Left colon (tissue), 2 donors: ENCODE measurements at places on chromosomes 1 and 21. TPM values are rescaled to one million over a fixed set of nuclear protein-coding genes. Genes with fewer than 3 reads are reported as not detected.

DNA sequence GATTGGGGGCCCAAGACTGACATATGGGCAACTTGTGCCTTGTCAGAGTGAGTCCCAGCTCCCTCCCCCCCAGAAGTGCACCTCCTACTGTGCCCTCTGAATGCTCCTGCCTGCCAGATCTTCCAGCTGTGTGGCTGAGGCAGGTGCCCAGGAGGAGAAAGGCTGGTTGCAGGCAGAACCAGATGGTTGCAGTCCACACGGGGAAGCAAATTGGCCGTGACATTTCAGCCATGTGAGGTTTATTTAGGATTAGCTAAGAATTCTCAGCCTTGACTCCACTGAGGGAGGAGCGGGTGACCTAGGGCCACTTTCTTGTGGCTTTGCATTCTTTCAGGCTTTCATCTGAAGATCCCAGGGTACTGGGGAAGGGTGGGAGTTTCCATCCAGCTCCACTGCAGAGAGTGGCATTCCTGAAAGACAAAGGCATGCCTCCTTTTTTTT, 33.8 kb downstream of the PEX14 start:
- no peak for DNase-seq

HPDL gene
- 11.4 TPM for total RNA-seq

RAD54L gene
- total RNA-seq, result 7.4 TPM

DNA sequence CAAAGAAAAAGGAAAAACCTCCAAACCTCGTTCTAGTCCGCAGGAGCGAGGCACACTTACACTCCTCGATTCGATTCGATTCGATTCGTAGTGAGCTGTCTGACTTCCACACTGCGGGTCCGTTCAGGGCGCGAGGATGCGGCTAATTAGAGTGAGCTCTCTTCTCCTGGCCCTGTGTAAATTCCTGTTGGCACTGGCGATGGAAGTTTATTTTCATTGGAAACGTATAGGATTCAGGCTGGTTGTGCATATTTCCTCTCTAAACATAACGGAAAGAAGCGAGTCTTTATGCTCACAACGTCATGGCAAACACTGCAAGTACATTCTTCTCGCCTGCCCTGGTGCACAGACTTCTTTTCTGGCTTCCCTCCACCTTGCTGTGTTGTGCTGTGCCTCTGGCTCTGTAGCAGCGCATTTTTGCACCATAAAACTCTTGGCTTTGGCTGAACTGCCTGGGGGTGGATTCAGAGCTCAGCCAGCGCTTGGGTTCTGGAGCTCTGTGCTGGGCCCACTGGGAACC, 2.7 kb downstream of the HUNK start:
- DNase-seq, result no peak

UQCRHL gene
- 2.6 TPM for total RNA-seq

GRCh38 chr1:221839782-221840395, 98.0 kb upstream of the DUSP10 start:
- no peak for DNase-seq

GRCh38 chr1:96741335-96741734, 19.8 kb downstream of the PTBP2 start:
- DNase-seq, result no peak

- DNase-seq, result no peak
Observed at GRCh38 chr1:223258751-223259198, 105.2 kb downstream of the SUSD4 start.

RCAN1 gene
- total RNA-seq, result 91.3 TPM

DNAJC28 gene
- 4.0 TPM for total RNA-seq

- DNase-seq, result no peak
Observed at GRCh38 chr1:191760016-191760415, 398.2 kb upstream of the RGS18 start.

DNA sequence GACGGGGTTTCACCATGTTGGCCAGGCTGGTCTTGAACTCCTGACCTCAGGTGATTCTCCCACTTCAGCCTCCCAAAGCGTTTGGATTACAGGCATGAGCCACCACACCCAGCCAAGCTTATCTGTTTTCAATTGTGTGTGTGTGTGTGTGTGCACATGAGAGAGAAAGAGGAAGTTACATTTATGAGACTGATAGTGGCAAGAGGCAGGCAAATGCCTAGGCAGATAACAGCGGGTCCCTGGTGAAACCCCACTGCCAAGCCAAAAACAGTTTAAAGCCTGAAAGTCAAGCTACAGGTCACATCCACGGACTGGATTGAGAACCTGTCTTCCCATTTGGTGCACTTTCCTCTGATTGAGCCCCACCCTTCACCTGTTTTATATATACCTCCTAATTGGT, 35.1 kb upstream of the IFNGR2 start:
- DNase-seq, result no peak

DNA sequence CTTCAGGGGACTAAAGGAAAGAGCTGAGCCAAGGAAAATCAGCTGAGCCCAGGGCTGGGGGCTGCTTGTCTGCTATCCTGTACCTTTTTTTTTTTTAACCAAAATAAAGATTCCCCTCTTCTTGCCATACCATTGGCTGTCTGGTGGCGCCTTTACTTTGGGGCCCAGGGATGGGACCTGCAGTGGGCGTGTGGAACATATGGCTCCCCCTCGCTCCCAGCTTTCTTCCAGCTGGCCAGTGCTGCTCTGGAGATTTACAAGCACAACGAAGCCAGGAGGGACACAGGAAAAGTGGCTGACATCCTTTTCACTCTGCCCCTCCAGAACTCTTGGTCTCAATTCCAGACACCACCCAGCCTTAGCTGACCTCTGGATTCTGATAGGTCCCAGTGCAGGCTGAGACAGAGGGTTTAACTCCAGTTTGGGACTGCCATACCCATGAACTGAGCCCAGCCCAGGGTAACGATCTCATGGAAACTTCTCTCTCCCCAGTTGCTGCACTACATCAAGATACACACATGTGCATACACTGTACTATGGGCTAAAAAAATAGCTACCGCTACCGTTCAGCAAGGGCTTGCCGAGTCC, 5.4 kb upstream of the SFN start:
- DNase-seq, result no peak

DNA sequence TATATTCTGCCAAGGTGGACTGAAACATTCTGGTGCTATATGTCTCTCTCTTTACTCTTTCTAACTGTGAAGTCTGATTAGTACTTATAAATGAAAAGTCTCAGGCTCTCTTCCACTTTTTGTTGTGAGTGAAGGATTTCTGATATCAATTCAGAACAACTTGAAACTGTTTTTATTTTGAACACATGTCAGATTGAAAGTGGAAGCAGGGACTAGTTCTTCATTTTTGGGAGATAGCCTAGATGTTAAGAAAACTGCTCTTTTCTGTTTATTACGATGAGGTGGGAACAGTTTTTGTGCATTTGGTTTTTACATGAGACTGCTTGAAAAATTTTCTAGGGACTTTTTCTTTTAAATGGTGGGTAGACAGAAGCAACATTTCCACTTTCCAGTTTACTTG, 14.5 kb upstream of the GBP3 start:
- DNase-seq, result no peak

ETV3L gene
- not detected for total RNA-seq

ATP6V1G3 gene
- not detected for total RNA-seq

- DNase-seq, result peak; percentile 45
Observed at GRCh38 chr1:19448491-19449439, 36.6 kb downstream of the CAPZB start.

DNA sequence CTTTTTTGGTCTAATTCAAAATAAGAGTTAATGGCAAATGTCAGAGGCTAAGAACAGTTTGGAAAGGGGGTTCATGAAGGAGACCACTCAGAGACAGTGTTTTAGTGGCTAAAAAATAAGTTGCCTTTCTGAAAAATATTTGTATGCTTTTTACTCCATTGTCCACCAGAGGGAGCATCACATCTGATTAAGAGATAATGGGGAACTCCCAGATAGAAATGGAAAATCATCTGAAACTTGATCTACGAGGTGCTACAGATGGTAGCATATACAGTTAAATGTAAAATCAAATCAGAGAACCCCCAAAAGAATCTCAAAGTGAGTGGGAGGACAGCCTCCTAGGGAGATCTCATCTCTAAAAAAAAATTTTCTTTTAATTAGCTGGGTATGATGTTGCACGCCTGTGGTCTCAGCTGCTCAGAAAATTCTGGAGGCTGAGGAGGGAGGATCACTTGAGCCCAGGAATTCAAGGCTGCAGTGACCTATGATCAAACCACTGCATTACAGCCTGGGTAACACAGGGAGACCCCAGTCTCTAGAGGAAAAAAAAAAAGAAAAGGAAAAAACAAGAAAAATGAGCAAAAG, 9.7 kb downstream of the SMYD3 start:
- DNase-seq, result no peak

PDE9A gene
- 236 TPM for total RNA-seq

DNA sequence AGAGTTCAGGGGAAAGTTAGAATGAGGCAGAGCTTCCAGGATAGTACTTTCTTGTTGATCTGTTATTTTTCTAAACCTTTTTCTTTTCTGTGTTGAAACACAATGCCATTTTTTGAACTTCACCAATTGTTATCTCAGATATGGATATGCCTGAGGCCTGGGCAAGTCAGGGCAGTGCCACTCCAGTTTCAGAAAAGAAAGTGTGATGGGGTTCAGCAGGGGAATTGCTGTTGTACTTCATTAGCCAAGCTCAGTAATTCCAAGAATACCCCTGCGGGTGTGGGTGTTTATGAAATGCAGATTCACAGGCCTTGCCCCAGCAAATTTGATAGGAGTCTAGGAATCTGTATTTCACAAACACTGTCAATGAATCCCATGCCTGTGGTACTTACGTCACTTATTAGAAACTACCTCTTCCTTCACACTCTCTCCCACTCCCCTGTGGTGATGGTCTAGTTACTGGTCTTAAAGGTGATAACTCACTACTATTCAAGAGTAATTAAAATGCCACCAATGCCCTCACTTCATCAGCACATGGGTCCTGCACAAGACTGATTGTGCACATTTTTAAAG, 142.3 kb downstream of the PBX1 start:
- no peak for DNase-seq

DNA sequence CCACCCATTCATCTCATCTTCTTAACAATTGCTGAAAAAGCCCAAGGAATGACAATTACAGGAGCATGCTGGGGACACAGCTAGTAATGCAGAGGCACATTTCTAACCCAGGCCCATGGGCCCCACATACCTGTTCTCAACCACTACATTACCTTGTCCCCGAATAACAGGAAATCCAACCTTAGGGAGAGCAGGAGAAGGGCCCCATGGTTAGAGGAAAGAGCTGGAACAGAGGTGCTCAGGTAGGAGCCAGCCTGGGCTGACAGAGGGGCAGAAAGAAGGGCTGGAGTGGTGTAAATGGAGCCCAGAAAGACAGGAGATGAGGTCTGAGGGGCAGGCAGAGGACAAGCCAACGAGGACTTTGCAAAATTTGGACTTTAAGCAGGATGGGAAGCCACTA, 11.4 kb upstream of the S100A8 start:
- no peak for DNase-seq

ARTN gene
- 11.1 TPM for total RNA-seq

DNA sequence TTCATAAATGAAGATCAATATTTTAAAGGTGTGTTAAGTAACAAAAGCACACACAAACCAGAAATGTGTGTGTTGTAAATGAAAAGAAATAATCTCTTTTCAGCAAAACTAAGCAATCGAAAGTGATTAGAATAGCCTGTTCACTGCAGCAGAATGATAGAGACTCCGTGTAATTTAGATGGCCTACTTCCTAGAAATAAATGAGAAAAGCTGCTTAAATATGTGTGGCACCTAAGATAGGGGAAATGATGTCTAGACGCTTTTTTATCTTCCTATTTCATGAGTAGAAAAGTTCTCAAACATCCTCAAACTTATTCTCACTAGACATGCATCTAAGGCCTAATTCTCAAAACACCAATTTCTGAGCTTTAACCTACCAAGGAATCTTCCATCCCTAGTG, 124.7 kb upstream of the BRINP3 start:
- no peak for DNase-seq

GRCh38 chr1:17680308-17680707, 74.8 kb upstream of the ACTL8 start:
- DNase-seq, result no peak

SYNC gene
- total RNA-seq, result 20.3 TPM

GRCh38 chr1:17630048-17630830, 90.7 kb downstream of the ARHGEF10L start:
- no peak for DNase-seq

DNA sequence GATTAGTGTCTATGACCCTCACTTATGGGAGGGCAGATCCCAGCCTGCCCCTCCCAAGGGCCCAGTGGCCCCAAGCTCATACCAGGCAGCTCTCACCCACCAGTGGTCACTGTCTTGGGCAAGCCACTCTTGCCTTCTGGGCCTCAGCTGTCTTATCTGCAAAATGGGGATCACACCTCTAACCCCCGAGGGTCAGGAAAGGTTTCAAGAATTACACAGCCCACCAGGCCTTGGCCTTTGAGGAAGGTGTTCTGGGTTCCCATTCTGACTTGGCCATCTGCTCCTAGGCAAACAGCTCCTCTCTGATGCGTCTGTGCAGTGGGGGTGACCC, 16.8 kb downstream of the RUNX3 start:
- no peak for DNase-seq

CD53 gene
- total RNA-seq, result 20.8 TPM

DNA sequence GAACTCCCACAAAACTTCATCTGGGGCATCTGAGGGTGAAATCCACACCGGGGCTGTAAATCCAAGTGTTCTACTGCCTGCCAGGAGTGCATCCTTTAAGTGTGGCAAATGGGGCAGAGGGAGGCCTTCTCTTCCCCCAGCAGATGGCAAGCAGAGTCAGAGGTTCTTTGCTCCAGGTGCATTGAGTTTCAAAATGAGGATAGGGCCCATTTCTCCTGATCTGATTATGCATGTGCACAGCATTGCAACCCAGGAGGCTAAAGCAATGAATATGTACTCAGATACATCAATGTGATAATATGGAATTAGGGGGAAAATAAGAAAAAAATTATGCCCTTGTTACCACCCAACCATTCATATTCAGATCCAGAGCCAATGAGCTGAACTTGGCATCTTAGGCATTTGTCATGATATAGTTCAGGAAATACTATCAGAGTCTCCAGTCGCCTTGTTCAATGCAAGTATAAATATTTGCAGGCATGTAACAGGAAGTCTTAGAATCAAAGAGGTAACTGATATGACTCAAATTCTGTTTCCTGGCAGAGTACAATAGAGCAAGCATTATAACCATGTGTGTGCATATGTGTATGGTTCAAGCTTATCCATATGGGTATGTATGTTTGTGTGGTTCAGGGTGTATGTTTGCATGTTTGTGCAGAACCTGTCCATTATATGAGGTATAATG, 473.8 kb upstream of the PKN2 start:
- no peak for DNase-seq

DNA sequence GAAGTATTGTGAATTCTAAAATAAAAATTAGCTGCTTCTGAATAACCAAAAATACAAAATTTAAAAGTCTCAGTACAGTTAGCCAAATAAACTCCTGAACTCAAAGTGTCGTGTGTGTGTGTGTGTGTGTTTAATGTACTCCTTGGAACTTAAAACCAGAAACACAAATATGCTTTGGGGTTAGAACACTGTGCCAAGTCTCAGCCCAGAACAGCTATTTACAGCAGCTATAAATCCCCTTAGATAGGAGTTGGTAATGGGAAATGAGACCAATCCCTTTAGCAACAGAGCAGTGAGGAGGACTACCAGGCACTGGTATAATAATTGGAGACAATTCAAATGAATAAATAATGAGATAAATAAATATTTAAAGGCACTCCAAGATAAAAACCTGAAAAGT, 83.1 kb downstream of the PATJ start:
- no peak for DNase-seq
